ENCODE measurements at places on chromosomes 3 and 15. TPM values are rescaled to one million over a fixed set of nuclear protein-coding genes. Genes with fewer than 3 reads are reported as not detected.

Gene SLC28A2
- not detected for total RNA-seq

Gene ATP13A3
- total RNA-seq = 35.2 TPM

Gene CHAC1
- 2.0 TPM for total RNA-seq

Gene TICRR
- total RNA-seq = 2.2 TPM

Gene MINAR1
- 2.8 TPM for total RNA-seq

Gene LINGO1
- total RNA-seq = 1.5 TPM

Gene KAT2B
- 14.6 TPM for total RNA-seq

Gene SPTBN5
- 6.3 TPM for total RNA-seq

Gene CCDC39
- total RNA-seq = not detected

Gene ZNF80
- total RNA-seq = 0.04 TPM

Gene PIGZ
- 0.84 TPM for total RNA-seq

Gene SLC22A14
- total RNA-seq = 0.18 TPM

Gene DAZL
- not detected for total RNA-seq

Gene LXN
- total RNA-seq = 33.4 TPM

Gene SNX22
- 0.49 TPM for total RNA-seq

Gene FEZF2
- not detected for total RNA-seq

Gene CHMP2B
- 16.0 TPM for total RNA-seq

Gene GPR149
- 0.35 TPM for total RNA-seq

Gene CIB2
- total RNA-seq = 15.5 TPM

Gene ACTC1
- 2,723 TPM for total RNA-seq

Gene RAB7A
- total RNA-seq = 31.5 TPM

Gene LARP6
- 12.6 TPM for total RNA-seq

Gene RPL22L1
- total RNA-seq = 99.0 TPM

Gene DISP2
- total RNA-seq = 0.75 TPM

Gene GRAMD1C
- 1.3 TPM for total RNA-seq

Gene MRAS
- total RNA-seq = 44.0 TPM

Gene IGF1R
- 19.7 TPM for total RNA-seq

Gene POLQ
- total RNA-seq = 2.7 TPM

Gene DYNLT2B
- total RNA-seq = 8.8 TPM

Data from muscle of leg (tissue), 16 donors.